Activated gamma-delta T cell treated with Interleukin-2 at 50 U/mL for 16 hours (primary cell): ENCODE measurements at places on chromosomes 11 and 22.

GRCh38 chr11:105432241-105432995 is 177.5 kb upstream of the GRIA4 start:
- DNase-seq = no peak

DNA sequence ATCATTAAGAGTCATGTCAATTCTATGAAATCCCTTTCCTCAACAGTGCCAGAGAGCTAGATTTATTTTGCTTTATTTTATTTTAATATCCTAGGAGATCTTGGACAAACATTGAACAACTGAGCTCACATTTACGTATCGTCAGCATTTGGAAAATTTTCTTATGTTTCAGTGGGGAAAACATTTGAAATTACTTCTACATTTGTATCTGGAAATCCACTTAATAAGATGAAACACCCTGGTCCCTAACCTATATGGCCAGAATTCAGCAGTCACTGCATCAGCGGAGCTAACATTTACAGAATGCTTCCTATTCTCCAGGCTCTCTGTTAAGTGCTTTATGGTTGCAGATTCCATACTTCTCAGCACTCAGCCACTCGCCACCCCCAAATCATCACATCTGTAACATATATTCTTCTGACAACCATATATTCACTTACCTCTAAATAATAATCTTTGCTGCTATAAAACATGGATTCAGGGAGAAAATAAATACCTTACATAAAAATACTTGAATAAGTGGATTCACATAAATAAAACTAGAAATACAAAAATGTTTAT is 773.9 kb downstream of the JRKL start:
- no peak for DNase-seq

DNA sequence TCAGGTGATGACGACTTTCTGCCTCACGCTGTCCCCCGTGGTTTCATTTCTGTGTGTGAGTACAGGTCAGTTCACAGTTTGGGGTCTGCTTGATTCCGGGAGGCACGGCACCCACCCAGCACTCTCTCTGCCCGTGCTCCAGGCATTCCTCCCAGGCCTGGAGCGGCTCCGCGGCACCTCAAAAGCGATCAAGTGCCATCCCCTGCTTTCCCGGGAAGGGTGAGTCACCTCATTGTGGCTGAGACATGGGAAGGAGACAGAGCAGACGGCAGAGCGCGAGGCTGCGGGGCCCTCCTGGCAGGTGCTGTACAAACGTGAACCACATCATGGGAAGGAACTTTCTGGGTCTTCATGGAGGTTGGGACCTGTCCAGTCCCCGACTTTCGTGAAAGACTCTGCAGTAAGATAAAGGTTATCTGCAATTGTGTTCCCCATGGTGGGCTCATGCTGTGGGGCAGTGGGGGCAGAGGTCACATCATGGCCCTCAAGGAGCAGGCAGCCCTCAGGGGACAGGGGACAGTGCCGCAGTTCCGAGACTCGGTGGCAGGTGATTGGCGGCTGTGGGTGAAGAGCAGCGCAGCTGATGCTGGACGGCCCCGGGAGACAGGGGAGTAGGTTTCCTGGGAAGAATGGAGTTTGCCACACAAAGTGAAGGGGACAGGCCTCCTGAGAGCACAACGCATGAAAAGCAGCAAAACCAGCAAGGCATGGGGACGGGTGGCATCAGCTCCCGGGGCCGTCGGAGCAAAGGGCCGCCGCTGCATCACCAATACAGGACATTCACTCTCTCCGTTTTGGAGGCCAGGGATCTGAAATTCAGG is 65.3 kb downstream of the CELSR1 start:
- DNase-seq = no peak

GRCh38 chr11:32092581-32093170 is 1.8 kb downstream of the RCN1 start:
- DNase-seq = no peak

DNA sequence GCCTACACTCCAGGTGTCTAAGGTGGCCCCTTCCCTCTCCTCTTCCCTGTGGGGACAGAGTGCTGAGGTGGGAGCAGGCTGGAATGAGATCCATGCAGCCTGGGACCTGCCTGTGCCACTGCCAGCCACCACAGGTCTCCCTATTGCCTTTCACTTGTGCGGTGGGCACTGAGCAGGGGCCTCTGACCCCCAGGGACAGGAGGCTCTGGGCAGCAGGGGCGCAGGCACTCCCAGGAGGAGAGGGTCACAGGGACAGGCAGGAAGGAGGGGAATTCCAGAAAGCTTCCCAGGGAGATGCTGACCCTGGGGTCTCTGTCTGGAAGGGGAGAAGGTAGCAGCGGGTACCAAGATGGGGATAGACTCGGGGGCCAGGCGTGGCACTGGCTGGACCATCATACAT is 228.5 kb upstream of the B3GAT1 start:
- DNase-seq = no peak

GRCh38 chr11:86047275-86047991 is 21.5 kb downstream of the PICALM start:
- DNase-seq = no peak

DNA sequence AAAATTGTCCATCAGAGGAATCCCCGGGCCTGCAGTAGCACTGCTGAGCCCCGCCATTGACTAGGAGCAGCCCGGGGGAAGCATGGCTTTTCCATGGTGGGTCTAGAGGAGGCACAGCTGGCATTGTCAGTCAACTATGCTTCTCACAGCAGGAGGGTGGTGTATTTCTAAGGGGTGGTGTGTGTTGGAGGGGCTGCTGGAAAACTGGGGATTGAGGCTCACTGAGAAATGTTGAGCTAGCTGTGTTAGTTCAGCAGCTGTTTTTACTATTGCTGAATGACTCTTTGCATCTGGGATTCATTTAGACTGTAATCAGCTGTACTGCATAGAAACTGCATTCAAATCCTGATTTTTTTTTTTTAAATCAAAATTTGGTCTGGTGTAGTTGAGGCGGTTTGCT is 5.6 kb downstream of the DDX10 start:
- DNase-seq = no peak

DNA sequence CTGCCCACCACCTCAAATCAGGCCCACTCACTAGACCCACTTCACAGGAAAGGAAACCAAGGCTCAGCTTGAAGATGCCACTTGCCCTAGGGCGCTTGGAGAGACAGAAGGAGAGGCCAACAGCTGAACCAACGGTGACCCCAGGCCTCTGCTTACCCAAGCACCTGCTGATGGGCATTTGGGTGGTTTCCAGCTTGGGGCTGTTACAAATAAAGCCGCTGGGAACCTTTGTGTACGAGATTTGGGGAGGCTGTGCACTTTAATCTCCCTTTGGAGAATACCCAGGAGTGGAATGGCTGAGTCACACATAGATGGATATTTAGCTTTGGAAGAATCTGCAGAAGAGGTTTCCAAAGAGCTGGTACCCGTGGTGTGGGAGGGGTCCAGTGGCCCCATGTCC is 50.9 kb upstream of the LINC01488 start:
- DNase-seq = no peak

DNA sequence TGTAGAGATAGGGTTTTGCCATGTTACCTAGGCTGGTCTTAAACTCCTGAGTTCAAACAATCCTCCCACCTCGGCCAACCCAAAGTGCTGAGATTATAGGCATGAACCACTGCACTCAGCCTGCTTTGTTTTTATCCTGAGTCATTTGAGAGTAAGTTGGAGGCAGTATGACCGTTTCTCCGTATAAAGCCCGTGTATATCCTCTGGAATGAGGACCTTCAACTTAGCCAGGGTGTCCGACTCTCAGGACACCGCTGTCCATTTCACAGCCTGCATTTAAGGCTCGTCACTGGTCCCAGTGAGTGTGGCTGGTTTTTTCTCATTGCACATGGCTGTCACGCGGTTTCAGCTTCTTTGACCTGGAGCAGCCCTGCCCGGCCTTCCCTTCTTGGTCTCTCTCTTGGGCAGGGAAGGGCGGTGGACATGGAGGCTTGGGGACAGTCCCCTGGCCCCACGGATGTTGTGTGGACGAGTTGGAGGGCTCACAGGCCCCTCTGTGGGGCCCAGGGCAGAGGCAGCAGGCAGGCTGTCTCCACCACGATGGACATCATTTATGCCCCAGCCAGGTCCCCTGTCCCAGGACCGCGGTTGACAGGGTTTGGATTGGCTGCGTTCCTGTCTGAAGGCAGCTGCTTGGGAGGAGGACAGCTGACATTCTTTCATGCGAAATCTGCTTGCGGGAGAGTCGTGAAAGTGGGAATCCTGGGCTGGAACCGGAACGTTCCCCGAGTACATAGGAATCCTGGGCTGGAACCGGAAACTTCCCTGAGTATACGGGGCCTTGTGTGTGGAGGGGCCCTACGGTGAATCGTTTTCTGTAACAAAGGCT is 93.3 kb downstream of the KCNQ1 start:
- no peak for DNase-seq

DNA sequence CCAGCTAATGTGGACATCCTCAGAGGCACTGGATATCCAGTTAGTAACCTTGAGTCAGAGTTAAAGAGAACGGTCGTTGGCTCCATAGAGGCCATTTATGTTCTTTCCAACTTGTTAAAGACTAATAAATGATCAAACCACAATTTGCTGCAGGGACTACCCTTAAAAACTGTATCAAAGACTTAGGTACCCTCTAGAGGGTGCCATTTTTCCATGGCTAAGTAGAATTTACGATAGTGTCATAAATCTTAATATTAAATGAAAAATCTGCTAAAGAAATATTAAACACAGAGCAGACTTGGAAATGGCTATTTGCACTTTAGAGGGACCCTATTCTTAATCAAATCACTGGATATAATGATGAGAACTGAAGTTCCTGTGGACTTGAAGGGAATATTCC is 685.2 kb upstream of the CHORDC1 start:
- no peak for DNase-seq

GRCh38 chr11:73383249-73384124 is 7.3 kb downstream of the RELT start:
- DNase-seq = no peak

DNA sequence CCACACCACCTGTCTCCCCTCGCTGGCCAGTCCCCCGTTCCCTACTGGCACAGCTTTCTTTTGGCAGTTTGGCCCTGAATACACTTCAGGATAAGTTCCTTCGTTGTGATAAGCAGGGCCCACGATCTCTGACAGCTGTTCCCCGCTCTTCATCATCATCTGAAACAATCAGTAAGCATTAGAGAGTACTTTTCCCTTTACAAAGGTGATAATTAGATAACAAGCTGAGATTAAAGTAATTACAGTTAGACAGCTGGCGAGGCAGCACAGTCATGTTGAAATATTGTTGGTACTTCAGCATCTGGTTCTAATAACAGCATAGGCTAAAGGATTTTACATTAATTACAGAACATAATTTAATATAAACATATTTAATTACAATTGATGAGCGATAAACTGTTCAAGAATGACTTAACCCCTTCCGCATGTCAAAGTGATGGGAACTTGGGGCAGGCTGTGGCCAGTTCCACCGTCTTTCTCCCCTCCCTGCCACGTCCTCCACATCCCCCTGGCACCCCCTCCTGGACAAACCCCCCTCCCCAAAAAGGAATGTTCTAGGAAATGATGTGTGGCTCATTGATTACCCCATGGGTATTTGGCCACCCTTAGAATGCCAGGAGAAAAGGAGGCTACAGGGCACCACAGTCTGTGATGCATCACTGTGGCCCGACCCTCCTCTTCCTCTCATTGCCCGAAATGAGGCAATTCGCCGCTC is 134.9 kb downstream of the RCN1 start:
- DNase-seq = no peak

- no peak for DNase-seq
Measured at GRCh38 chr11:88402784-88403183, 65.2 kb upstream of the CTSC start.

DNA sequence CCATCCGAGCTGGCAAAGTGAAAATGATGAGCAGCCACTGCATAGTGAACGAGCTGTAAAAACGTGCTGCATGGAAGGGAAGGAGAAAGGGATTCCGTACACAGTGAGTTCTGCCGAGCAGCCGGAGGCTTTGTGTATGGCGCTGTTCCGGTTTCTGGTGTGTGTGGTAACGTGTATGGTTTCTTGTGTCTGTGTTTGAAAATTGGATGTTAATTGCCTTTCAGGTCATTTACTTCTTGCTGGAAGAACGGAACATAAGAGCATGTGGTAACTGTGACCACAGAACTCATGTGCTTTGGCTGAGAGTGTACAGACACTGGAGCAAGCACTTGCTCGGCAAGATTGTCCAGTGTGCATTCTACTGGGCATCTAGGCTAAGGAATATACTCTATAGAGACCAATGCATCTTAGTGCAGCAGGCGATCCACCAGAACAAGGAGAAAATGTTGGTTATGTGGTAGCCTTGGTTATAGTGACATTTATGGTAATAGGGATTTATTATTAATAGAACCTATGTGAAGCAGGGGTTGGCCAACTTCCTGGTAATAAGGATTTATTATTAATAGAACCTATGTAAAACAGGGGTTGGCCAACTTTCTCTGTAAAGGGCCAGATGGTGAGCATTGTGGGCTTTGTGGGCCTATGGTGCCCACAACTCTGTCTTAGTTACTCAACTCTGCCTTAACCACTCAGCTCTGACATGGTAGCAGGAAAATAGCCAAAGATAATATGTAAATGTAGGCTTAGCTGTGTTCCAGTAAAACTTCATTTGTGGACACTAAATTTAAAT is 49.2 kb downstream of the GRAMD1B start:
- no peak for DNase-seq

- no peak for DNase-seq
Measured at GRCh38 chr22:42714768-42715390, 5.8 kb downstream of the A4GALT start.

DNA sequence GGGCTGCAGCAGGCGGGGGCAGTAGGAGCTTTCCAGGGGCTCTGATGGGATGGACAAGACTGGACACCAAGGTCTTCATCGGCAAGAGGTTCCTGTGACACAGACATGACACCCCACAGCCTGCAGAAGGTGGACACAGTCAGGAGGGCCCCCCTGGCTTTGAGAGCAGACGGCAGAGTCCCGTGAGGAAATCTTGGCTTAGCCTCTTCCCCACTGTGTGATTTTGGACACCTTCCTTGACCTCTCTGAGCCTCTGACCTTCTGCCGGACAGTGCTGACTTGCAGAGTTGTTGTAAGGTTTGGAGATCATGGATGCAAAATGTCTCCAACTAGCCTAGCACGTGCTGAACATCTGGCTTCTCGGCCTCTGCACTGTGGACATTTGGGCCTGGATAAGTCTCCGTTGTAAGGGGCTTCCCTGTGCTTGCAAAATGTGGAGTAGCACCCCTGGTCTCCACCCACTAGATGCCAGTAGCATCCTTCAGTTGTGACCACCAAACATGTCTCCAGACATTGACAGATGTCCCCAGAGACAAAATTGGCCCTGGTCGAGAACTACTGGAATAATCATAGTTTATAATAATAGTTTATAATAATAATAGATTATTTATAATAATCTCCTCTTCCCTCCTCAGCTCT is 54.6 kb downstream of the MCM5 start:
- no peak for DNase-seq

GRCh38 chr11:120063686-120064340 is 74.1 kb downstream of the TRIM29 start:
- no peak for DNase-seq

GRCh38 chr11:14322510-14322909 is 36.5 kb downstream of the RRAS2 start:
- DNase-seq = no peak

DNA sequence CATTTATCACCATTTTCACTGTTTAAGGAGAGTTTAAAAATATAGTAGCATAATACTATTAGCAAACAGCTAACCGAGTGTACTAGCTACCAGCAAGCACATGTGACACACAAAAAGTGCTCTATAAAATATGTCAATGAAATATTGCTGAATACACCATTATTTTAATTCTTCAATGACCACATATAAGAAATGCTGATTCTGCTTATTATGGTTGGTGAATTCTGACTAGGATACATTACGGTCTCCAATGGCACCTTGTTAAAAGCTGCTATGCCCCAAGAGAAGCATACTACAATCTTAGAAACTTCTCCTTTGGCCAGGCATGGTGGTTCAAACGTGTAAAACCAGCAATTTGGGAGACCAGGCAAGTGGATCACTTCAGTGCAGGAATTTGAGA is 129.8 kb downstream of the MRTFA start:
- no peak for DNase-seq
